Thyroid gland (tissue), 4 donors: ENCODE measurements at places on chromosomes 11 and 22. TPM values are rescaled to one million over a fixed set of nuclear protein-coding genes. Genes with fewer than 3 reads are reported as not detected.

Gene KCTD21
- total RNA-seq = 23.4 TPM

Gene NRIP3
- 0.83 TPM for total RNA-seq

Gene AQP11
- 4.9 TPM for total RNA-seq

Gene FOSL1
- 0.33 TPM for total RNA-seq

Gene DGKZ
- 44.1 TPM for total RNA-seq

Gene MYOD1
- not detected for total RNA-seq

Gene PKDREJ
- total RNA-seq = not detected

Gene ADAMTS15
- total RNA-seq = 29.2 TPM

Gene OR51I1
- 0.33 TPM for total RNA-seq

Gene C22orf31
- not detected for total RNA-seq

Gene C22orf42
- total RNA-seq = not detected

Gene TRIM29
- total RNA-seq = not detected

Gene RIMBP3B
- 0.54 TPM for total RNA-seq

Gene SMDT1
- total RNA-seq = 18.7 TPM

Gene SNX32
- total RNA-seq = not detected
